ENCODE measurements at places on chromosomes 4 and X.

GRCh38 chr4:187544461-187545053, 451.0 kb upstream of the ZFP42 start:
- no peak for DNase-seq

GRCh38 chr4:153789741-153790499, 1.0 kb upstream of the SFRP2 start:
- DNase-seq: no peak

GRCh38 chr4:153683763-153684181, 308 bp upstream of the TLR2 start:
- DNase-seq: no peak

GRCh38 chrX:133405498-133406185, 9.6 kb downstream of the GPC4 start:
- DNase-seq: no peak

DNA sequence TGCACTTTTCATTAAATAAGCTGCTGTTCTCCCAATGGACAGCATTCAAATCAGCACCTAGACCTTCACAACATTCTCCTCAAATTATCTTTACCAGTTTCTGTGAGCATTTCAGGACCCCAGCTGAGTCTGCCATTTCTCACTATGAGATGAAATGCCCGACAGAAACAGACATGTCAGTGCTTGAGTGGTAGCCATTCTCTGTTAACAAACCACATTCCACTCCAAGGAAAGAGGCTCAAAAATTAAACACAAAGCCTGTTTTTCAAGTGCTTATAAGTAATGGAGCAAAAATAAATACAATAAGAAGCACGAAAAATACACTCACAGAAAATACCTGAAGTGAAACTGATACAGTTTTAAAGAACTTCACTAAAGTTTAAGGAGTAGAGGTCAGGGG, 320.2 kb upstream of the PRPS2 start:
- DNase-seq: no peak

DNA sequence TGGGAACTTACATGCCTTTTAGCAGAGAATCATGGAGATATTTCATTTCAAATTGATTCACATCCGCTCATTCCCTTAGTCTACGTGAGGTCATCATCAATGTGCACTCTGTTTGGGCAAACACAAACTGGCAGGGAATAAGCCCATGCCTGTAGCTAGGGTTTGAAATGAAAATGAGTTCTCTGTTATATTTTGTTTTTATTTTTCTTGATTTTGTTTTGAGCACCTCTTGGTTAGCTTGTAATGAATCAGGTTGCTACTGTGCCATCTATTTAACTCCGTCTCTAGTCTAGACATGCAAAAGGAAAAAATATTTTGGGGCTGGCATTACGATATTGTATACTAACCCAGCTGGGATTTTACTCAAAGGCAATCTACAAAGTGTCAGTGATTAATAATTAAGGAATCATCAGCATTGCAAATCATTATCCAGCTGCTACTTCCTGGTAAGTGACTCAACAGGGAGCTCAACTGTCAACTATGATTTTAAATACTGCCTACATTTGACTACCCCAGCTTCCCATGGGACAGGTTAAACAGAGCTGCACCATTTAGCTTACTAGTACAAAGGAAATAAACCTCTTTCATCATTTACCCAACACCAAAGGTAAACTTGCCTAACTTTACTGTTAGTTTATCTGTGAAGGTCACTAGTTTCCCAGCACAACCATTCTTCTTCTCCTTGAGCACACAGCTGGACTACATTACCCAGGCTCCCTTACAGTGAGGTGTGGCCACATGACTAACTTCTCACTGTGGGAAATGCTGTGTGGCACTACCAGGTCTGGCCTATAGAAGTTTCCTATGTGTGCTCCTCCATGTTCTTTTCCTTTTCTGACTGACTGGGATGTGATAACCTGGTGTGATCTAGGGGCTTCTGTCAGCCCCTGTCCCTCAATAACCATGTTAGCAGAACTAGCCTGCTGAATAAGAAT, 21.2 kb upstream of the TRPC5OS start:
- no peak for DNase-seq

All from Daoy (cell line).